ENCODE measurements at places on chromosomes 7 and 10.

DNA sequence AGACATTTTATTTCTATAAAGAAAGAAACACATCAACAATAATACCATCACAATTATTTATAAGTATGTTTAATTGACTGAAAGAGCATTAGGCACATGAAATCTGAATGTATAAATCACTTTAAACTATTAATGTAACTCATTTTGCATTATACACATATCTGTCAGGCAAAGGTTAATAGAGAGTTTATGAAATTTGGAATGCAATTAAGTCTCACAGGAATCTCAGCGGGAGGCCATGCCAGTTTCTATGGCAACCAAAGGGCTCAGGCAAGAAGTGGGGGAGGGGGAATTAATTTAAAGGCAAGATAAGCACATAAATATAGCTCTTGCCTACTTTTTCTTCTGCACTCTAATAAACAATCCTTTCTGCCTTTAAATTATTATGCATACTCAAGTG, 152.6 kb downstream of the SLC16A9 start:
- DNase-seq, result no peak

- DNase-seq, result no peak
Observed at GRCh38 chr10:50561816-50562215, 61.9 kb downstream of the SGMS1 start.

GRCh38 chr10:30455816-30456215, 21.8 kb downstream of the MAP3K8 start:
- DNase-seq, result no peak

DNA sequence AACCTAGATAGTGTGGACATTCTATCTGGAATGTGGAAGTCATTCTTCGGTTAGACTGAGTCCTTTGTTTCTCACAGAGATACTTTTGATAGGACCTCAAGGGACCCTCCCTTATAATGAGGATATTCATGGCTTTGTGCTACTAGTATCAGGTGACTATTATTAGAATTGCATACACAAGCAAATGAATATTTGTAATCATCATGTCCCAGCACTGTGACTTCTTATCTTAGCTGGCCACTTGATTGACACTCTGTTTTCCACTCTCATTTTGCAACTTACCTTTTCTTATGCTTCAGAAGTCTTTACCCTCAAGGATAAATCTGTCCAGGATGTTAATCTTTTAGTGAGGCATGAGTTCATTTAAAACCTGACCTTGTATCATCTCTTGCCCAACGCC, 268.2 kb upstream of the FZD1 start:
- DNase-seq, result no peak

GRCh38 chr10:88892222-88892967, 12.3 kb downstream of the STAMBPL1 start:
- no peak for DNase-seq

DNA sequence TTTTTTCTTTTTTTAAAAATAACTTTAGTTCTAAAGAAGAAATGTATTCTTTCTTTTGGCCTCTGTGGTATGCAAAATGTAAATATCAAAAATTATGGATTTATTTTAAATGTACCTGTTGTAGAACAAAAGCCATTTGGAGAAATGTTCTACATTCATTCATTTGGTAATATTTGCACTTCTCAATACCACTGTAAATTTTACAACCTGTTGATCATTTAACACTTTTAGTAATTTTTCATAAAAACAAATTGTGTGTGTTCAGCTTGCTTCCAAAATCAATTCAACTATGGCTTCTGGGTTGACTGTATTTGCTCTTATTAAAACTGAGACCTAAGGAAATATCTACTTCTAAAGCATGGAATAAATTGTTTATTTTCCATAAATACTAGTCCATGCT, 2.3 kb upstream of the IGF2BP3 start:
- no peak for DNase-seq

GRCh38 chr7:140389445-140389844, 8.9 kb downstream of the SLC37A3 start:
- DNase-seq, result no peak

GRCh38 chr7:142168746-142169145, 57.2 kb downstream of the MGAM2 start:
- DNase-seq, result no peak

DNA sequence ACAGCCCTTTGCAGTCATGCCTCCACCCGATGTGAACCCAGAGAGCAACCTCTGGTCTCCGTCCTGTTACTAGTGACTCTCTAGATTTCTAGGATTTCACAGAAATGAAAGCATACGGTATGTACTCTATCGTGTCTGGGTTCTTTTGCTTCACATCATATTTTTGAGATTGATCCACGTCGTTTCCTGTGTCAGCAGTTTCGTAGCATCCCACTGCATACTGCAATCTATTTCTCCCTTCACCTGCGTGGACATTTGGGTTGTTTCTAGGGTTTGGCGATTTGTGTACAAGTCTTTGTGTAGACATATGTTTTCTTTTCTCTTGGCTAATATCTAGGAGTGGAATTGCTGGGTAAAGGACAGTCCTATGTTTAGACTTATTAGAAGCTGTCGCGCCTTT, 119.8 kb upstream of the PCBD1 start:
- no peak for DNase-seq

DNA sequence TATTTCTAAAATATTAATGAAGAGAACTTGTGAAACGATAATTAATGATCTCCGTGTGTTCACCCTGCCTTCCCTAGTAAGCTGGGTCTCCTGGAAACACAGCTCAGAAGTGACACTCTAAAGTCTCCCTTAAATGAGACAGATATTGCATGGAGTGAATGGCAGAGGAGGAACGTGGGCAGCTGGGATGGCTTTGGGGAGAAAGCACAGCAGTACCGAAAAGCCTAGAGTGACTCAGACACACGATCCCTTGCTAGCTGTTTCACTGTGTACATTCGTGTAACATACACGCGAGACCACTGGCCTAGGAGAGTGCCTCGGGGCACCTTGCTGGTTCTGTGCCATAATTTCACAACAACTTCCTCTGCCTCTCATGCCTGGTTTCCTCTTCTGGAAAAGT, 199.9 kb upstream of the TCERG1L start:
- no peak for DNase-seq

- DNase-seq, result no peak
Observed at GRCh38 chr10:113003052-113003451, 53.0 kb downstream of the TCF7L2 start.

- no peak for DNase-seq
Observed at GRCh38 chr7:22594020-22594419, 94.0 kb upstream of the STEAP1B start.

DNA sequence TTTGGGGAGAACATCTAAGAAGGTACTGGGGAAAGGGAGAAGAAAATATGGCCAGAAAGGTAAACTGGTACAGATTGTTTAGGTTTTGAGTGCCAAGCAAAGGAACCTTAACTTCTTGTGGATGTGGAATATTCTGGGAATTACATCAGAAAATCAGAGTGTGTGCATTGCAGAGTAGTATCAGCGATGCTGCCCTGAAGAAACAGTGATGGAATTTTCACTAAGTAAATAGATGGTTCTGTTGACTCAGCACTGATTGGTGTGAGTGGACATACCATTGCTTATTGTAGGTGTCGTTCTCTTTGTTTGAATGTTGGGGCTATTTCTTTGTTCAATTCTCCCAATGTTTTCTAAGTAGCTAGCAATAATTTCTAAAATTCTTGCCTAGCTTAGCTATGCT, 24.4 kb upstream of the AKR1B1 start:
- DNase-seq, result no peak

GRCh38 chr7:55073976-55074528, 55.2 kb downstream of the EGFR start:
- no peak for DNase-seq

DNA sequence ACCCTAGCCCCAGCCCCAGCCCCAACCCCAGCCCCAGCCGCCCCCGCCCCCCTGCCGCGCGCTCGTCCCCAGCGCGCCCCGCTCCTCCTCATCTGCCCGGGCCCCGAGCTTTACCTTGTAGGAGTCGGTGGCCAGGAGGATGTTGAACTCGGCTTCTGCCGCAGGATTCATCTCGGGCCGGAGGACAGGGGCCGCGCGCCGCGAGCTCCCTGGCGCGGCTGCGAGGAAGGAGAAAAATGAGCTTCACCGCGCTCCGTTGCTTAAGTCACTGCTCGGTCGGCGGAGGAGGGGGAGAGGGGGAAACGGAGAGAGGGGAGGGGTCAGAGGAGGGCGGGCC, at the start of gene NAMPT:
Gene NAMPT, minus strand, starts transcription at position 270 of the 337 bp plus-strand sequence. Its CDS starts 99 bp downstream, at position 171.
- DNase-seq, result no peak

GRCh38 chr7:113548561-113548960, 370.2 kb downstream of the PPP1R3A start:
- DNase-seq, result no peak

DNA sequence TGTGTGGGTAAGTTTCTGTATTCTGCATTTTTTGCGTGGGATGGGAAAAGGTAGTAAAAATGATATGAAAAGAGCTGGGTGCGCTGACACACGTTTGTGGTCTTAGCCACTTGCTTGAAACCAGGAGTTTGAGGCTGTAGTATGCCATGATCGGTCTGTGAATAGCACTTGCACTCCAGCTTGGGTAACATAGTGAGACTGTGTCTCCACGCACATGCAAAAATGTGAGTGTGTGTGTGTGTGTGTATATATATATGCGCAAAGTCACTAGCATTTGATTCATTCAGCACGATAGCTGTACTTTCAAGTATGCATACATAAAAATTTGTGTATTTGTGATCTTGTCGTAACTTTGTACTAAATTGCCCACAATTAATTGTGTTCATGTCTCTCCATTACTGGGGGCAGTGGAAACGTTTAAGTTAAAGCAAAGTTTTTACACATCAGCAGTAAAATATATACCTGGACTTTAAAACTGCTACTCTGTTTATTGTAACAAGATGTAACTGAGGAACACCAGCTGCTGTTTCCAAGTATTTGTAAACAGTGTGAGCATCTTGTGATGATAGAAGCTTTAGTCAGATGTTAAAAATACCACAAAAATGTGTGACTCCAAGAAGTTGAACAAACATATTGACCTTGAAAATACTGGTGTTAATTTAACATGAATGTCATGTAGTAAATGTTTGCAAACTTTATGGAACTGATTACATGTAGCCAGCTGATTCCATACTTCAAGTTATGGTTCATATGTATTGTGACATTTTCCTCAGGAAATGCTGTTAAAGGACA, 1.6 kb downstream of the ZRANB1 start:
- no peak for DNase-seq

DNA sequence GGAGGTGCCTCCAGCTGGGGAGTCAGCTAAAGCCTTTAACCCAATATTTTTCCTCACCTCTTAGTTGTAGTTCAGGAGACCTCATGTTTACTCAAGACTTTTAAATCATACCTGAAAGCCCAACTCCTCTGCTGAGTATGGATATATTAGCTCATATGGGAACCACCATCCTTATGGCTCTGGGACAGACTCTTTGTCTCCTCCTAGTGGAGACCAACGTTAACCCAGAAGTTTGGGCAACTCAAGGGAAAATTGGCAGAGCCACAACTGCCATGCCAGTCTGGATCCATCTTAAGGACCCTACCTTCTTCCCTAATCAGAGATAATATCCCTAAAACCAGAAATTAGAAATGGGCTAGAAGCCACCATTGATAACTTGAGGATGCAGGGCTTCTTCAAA, 80.8 kb downstream of the TMEM106B start:
- no peak for DNase-seq

DNA sequence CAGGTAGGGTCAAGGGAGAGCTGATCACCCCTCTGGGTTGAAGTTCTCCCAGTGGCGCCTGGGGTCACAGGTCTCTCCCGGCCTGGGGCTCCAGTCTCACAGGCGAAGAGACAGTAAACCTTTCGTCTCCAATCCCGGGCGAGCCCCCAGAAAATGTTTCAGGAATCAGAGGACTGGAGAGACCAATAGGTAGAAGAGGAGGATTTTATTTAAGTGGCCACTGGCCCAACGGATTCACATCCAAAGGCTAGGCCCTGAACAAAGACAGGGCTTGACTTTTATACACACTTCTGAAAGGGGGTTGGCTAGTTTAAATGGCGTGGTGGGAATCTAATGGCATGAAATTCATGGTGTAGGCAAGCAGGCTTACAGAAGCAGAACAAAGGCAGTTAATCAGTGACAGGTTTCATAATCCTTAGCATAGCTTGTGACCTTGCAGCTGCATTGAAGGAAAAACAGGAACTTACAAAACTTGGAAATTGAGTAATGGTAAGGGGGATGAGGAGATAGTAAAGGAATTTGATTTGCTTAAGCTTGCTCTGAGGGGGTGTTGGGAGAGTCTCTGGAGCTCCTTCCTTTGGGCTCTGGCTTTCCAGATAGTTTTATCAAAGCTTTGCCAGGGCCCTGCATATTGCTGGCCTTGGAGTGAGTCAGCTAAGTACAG, 105.5 kb downstream of the TRIM24 start:
- no peak for DNase-seq

DNA sequence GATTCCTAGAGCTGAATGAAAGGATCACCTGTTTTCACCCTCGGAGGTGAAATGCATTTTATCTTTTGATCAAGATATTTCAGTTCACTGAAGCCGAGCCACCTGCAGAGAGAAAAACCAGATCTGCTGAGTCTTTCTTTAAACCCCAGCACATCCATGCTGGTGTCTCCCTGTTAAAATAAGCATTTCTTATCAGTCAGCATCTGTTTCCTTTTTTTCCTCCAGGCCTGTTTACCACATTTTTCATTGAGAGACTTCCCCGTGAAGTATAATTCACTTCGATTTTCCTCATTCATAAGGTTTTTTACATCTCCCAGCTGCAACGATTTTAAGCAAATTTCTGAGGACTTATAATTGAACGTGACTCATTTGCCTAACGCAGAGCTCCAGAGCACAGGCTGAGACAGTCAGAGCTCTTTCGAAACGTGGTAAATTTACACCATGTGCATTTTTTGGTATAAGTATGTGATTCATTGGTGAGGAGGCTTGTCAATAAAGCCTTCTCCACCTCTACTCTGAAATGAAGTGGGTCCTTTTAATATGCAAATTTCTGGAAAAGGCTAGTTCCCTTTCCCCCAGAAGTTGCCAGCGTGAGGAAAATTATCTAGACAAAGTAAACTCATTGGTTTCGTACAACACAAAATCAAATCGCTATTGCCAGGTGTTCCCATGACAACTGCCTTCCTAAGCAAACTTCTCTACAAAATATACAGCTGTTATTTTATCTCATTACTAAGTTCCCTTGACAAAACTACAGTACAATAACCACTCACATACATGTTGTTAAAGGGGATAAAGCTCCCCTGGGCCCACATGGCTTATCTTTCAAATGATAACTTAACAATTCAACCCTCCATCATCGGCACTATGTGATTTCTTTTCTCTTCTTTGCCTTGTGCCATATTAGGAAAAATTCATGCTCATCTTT, 374.8 kb upstream of the AKR1E2 start:
- DNase-seq, result no peak

DNA sequence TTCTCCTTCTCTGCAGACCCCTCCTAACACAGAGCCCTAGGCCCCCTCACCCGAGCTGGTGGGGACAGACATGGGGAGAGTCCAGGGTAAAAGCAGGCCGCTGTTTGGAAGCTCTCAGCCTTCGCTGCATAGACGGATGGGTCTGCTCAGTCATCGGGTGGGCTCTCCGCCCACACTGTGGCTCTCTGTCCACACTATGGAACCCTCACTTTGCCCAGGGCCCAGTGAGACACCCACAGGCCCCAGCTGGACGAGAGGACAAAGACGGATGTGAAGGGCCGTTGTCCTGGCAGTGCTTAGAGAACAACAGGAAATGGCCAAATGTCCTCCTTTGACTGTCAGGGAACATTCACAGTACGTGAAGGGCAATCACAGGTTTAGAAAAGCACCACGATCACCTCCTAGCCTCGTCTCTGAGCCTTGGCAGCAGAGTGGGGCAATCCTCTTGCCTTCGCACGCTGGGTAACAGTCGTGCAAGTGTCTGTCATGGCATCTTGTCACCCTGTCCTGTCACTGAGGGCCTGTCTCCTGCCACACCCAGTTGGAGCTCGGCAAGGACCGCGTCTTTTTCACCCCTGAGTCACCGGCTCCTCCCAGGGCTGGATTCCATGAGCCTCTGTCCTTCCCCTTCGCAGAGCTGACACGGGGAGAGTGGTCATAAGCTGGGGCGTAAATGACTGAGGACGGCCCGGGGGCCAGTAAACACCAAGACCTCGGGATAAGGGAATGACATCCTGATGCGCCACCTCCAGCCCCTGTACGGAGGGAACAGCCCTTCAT, 80.6 kb downstream of the PRKAG2 start:
- no peak for DNase-seq

Measured in stimulated activated CD8-positive, alpha-beta memory T cell treated with anti-CD3 and anti-CD28 coated beads, Interleukin-4, amount 100 ng/mL, for 1 hour (primary cell).